ENCODE measurements at places on chromosomes 1 and 21. TPM values are rescaled to one million over a fixed set of nuclear protein-coding genes. Genes with fewer than 3 reads are reported as not detected.

Gene OR6N1
- not detected for total RNA-seq

Gene HHIPL2
- not detected for total RNA-seq

Gene COA6
- 10.5 TPM for total RNA-seq

Gene THEM5
- not detected for total RNA-seq

Gene FALEC
- total RNA-seq: not detected

Gene TSSK3
- 1.2 TPM for total RNA-seq

Gene ABCA4
- 0.69 TPM for total RNA-seq

Gene CR1L
- not detected for total RNA-seq

- no peak for DNase-seq
Measured at GRCh38 chr1:205144751-205145150, 23.0 kb upstream of the RBBP5 start.

- no peak for DNase-seq
Measured at GRCh38 chr1:25117233-25117823, 115.0 kb downstream of the SYF2 start.

GRCh38 chr1:181726320-181727012, 243.1 kb downstream of the CACNA1E start:
- no peak for DNase-seq

GRCh38 chr1:10785728-10786638, 10.5 kb downstream of the CASZ1 start:
- no peak for DNase-seq

DNA sequence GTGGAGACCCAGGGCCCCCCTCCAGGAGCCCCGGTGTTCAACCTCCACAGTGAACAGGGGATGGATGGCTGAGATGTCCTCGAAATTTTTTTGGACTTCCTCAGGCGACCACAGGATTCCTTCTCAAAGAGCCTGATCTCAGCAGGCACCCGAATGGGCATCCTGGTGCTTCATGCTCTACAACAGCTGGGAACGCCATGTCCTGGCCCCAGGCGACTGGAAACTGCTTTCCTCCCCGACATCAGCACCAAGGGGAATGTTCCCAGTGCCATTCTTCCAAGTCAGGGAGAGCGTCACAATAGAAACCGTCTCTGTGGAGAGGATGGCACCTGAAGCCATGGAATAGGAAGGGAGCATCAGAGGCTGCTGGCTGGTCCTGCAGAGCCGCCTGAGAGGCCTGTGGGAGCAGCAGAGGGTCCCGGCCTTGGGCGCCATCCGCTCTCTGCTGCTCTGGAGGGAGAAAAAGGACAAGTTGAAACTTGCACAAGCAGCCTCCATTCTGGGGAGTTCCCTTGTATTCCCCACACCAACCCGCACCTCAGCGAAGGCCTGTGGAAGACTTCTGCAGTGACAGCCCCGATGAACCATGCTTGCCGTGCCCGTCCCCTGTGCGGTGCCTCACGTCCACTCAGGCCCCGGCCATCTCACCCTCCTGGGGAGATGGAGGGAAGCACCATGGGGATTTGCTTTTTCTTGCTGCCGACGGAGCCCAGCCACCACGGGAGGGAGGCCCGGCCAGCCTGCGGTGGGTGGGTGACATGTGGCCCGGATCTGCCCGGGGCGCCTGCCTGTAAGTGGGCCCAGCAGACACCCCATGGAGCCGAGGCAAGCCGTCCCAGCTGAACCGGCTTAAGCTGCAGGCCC, 2.3 kb upstream of the ADARB1 start:
- DNase-seq: no peak

DNA sequence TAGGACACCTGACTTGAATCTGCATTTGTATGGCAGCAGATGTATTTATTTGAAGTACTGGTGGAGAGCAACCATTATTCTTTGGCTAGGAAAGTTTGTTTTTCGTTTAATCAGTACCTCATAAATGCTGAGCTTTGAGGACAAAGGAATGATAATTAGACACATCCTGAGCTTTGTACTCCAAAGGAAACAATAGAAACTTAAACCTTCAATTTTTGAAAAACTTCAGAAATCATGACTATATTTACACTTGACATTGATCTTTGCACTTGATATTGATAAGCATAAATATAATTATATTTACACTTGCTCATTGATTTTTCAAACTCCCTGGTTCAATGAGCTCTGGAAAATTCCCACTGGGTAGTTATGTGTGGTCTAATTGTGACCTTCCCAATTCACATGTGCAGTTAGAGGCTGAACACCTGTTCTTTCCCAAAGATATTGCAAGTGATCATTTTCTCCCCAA, 10.7 kb downstream of the PATJ start:
- no peak for DNase-seq

- peak; percentile 76 for DNase-seq
Measured at GRCh38 chr21:45556645-45557615, 14.7 kb upstream of the SLC19A1 start.

DNA sequence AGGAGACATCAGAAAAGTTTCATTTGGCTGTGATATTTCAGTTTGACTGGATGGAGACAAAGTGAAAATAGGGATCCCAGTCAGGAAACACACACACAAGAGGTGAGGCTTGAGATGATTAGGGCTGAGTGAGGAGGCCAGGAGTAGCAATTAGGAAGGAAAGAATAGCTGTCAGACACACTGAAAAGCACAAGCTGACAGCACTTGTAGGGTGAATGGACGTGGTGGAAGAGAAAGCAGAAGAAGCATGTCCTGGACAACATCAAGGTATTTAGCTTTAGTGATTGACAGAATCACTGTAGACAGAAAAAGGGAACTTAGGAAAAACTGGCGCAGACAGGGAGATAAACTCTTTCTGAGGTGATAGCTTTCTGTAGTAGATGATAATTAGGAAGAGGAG, 347.7 kb downstream of the TGFB2 start:
- no peak for DNase-seq

GRCh38 chr1:193960499-193960898, 774.1 kb upstream of the B3GALT2 start:
- DNase-seq: no peak

- DNase-seq: no peak
Measured at GRCh38 chr1:41626146-41626545, 141.7 kb upstream of the EDN2 start.

DNA sequence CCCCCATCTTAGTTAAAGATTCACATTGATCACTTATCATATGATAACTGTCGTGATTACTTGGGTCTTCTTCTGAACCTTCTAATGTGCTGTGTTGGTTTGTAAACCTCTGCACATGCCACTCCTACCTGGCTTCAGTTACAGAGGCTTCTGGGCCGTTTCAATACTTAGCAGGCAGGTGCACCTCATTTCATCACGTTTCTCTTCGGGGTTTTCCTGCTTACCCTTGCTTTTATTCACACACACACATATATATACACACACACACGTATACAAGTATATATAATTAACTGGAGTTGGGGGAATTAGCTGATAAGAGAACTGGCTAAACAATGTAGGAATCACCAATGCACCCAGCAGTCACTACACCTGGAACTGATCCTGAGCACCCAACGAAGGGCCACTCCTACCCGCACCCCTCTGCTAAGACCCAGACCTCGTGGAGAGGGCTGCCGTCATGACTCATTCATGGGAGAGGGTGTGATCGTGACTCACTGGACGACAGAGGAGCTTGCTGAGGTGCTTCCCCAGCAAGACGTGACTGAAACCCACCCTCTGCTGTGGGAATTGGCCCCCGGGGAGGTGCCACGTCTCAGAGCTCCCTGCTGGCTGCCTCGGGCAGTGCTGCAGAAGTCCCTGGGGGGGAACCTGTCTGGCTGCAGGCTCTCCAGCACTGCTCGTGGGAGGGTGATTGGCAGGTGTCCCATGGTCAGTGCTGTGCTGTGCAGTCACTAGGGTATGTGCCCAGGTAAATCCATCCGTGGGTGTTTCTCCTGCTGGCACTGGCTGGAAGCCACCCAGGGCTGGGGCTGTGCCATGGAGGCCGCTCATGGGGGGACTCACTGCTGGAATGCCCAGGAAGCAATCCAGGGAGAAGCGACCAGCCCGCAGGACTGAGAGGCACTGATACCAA, 166.6 kb downstream of the DYRK1A start:
- peak; percentile 66 for DNase-seq
